Stimulated activated CD8-positive, alpha-beta memory T cell treated with anti-CD3 and anti-CD28 coated beads, Interleukin-7, amount 100 ng/mL, for 24 hours (primary cell): ENCODE measurements at places on chromosomes 4 and X.

DNA sequence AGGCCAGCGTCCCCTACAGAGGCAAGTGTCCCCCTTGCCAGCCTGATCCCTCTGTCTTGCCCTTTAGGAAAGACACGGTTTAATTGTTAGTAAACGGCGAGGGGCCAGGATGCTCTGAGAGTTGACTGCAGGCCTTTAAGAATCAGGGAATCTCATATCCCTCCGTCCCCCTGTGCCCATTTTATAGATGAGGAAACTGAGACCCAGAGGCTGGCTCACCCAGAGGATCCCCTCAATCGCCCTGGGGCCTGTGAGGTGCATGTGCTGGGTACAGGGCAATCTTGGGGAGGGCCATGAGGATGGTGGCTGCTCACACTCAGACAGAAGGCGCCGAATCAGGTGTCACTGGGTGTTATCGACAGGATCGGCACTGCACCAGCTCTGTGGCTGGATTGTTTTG is 575 bp downstream of the ZNF185 start:
- no peak for DNase-seq

DNA sequence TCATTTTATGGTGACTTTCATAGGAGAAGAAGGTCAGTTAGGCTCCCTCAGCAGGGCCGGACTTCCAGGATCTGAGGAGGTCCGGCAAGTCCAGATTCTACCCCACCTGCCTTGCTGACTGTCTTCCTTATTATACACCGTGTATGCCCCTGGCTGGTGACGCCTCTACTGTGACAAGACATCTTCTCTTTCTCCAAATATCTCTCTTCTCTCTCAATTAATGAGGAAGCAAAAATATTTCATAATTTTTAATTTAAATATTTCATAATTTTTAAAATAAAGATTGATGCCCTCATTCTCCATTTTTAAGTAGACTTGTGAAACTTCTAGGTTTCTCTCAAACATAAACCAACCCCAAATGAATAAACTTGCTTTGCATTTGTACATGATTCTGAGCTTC is 202.5 kb downstream of the NSUN7 start:
- DNase-seq = no peak

DNA sequence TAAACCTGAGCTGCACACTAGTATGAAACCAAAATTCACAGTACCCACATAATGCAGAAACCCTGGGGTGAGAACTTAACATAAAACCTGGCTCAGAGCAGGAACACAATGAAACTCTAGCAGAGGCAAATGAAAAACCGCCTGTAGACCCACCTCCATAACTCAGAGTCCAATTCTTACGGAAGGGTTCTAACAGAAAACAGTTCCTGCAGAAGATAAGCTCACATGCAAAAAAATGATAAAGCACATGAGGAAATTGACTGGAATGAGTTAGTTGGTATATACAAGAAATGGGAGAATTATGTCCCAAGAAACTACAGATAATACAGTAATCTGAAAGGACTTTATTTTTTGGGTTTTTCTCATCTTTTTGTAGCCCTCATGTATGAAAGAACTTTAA is 14.7 kb downstream of the RTL9 start:
- DNase-seq = no peak

- no peak for DNase-seq
These were observed 44.2 kb downstream of the CCNI start for GRCh38 chr4:77031544-77031943.

DNA sequence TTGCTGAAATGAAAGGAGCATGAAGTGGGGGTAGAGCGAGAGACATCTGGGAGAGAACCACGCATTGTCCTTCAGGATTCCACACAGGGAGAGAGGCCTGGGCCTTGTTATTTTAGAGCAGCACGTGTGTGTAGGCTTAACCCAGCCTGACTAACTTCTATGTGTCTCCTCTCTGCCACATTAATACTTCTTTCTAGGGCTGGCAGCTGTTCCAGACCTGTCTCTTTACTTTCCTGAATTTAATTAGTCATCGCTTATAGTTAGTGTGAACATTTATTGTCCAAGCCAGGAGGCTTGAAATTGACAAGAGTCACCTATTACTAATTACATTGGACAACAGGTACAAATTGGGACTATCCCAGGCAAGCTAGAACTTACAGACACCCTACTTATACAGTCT is 51.3 kb downstream of the SMAD1 start:
- DNase-seq = no peak

- peak; percentile 72 for DNase-seq
These were observed at the start of gene SRD5A3 for GRCh38 chr4:55345980-55346850. Gene SRD5A3 (plus strand): TSS chr4:55346242. CDS start chr4:55346337, 95 bp downstream.

GRCh38 chr4:54308110-54308509 is 79.0 kb downstream of the PDGFRA start:
- no peak for DNase-seq

DNA sequence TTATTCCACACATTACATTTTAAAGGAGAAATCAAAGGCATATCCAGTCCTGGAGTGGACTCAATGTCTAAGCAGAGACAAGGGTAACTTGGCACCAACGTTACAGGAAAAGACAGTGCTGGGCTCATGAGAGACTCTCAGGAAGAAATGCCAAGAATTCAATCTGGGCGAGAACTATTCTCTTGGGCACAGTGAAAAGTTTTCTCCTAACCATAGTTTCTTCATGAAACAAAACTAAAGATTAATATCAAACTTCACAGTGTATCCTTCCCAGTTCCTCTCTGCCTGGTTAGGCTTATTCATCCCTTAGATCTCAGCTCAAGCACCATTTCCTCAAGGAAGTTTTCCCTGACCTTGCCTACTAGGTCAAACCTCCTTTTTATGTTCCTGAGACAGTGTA is 109.4 kb upstream of the TLL1 start:
- DNase-seq = no peak

DNA sequence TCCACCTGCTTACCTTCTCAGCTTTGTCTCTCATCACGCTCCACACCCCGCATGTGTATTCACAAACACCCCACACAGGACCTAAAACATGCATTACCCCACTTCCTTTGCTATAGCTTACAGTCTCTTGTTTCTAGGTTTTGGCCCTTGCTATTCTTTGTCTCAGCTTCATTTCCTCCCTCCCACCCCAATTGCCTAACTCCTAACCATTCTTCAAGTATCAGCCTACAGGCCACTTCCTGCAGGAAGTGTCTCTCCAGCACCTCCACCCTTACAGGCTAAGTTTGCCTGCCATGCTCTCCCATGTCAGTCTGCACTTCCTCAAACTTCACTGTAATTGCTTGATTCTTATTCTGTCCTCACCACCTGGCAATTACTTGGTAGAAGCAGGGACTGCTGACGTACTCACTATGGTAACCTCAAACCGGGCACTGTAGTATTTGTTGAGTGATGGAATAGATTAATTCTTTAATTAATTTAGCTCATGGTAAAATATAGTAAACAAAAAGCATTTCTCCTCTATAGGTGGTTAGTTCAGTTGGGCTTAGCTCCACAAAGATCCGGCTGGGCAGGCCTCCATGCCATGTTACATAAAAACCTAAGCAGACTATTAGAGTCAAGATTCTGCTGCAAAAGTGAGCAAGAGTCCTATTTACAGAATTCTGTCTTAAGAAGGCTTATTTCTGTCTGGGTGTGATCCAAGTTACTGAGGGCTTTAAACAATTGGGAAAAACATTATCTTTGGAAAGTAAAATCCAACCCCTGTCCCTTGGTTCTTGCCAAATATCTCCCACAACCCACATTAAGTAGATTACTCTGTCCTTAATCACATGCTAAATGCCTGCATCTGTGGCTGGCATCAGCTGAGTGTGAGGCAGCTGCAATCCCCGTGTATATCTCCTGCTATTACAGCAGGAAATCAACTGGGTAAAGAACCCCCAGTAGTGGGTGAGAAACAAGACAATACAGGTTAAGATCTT is 124.7 kb upstream of the CPEB2 start:
- DNase-seq = no peak
